ENCODE measurements at places on chromosomes 2 and 18. TPM values are rescaled to one million over a fixed set of nuclear protein-coding genes. Genes with fewer than 3 reads are reported as not detected.

DNA sequence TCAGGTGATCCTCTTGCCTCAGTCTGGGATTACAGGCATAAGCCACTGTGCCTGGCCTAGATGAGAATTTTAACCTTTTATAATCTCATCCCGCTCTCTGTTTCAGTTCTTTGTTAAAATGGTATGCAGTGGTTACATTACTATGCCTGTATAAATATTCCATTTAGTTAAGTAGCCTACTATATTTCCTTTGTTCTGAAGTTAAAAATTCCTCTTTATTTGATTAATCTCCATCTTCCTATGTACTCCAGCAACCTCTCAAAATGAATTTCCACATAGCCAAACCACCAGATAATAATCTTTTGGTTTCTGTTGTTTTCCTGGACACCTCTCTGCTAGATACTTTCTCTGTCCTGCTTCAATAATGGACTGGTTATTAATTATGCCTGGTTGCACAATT is 15.8 kb downstream of the RAB10 start:
- no peak for DNase-seq

DNA sequence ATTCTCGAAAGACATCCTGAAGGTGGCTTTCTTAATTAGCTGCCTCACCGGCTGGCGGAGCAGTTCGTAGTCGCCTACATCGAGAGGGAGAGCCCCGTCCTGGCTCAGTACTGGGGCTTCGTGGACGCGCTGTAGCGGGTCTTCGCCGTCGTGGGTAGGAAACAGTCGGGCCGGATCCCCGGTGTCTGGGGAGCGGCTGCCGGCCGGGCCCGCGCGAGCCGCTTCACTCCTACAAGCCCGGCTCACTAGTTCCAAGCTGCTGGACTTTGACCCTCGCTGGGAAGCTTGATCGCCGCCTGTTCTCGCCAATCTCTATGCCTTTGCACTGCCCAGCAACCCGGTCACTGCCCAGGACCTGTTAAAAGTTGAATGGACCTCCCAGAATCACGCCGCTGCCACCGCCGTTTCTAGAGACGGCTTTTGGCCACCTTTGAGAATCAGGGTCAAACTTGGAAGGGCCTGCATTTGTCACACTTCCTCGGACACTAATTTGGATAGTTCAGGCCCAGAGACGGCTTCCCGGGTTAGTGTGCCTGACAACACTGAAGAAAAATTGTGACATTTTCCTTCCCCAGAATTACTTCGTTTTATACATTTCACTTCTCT is 41.4 kb upstream of the AKAIN1 start:
- DNase-seq: peak; percentile 44

DNA sequence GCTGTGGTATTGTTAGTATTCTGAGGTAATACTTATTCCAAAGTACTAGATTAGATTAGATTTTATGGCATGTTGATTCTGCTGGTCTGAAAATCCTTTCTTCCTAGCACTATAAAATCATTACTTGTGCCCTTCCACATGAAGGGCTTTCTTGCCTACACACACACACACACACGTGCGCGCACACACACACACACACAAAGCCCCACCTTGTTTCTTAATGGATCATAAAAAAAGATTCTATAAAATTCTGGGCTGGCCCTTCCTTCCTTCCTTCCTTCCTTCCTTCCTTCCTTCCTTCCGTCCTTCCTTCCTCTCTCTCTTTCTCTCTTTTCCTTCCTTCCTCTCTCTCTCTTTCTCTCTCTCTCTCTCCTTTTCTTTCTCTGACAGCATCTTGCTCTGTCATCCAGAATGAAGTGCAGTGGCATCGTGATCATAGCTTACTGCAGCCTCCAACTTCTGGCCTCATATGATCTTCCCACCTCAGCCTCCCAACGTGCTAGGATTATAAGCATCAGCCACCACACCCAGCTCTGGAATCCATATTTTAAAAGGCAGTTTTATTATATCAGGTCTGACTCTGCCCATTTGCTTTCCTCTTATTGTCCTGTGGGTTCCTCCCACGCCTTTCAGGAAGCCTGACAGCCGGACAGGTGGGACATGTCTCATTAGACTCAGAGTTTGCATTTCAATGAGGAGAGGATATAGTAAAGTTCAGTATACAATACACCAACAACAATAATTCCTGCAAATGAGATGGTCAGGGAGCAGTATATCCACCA is 321.1 kb downstream of the PIK3C3 start:
- no peak for DNase-seq

The SP140L gene
- total RNA-seq: 4.1 TPM

The CYP27C1 gene
- 0.20 TPM for total RNA-seq

GRCh38 chr2:203625701-203626100 is 80.7 kb upstream of the CD28 start:
- no peak for DNase-seq

The SCN9A gene
- 0.92 TPM for total RNA-seq

The BCL2 gene
- 18.3 TPM for total RNA-seq

The CRYBA2 gene
- not detected for total RNA-seq

DNA sequence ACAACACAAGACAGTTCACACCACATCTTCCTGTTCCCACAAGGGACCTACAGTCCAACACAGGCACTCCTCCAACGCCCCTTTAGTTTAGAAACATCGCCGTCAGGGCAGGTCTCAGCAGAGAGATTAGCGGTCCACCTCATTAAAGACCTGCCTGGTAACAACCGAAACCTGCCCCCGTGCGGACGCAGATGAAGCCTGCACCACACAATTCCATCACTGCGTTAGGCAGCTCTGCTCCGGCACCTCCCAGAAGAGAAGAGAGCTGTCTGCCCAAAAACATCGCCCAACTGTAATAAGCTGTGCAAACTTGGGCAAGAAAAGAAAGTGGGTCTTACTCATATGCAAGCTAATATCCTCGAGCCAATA is 32.7 kb downstream of the ZNF516 start:
- no peak for DNase-seq

DNA sequence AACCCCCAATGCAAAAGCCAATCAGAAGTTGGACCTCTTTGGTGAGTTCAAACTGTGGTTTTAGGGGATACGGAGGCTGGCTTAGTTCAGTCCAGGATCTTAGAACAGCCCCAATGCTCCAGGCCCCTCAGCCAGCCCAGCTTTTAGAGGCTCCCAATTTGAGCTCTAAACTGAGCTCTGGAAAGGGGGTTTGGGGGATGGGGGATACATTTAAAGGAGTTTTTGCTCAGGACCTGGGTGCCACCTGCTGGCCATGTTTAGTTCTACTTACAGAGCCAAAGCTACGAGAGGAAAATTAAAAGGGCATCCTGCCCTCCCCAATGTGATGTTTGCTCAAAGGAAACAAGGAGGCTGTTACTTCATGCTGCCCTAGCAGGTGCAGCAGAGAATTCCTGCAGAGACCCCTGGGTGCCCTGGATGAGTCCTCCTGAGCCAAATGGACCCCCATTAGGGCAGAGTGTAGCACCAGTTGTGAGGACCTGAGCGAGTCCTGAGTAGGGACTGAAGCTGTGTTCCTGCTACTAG is 15.9 kb upstream of the TMEM214 start:
- no peak for DNase-seq

DNA sequence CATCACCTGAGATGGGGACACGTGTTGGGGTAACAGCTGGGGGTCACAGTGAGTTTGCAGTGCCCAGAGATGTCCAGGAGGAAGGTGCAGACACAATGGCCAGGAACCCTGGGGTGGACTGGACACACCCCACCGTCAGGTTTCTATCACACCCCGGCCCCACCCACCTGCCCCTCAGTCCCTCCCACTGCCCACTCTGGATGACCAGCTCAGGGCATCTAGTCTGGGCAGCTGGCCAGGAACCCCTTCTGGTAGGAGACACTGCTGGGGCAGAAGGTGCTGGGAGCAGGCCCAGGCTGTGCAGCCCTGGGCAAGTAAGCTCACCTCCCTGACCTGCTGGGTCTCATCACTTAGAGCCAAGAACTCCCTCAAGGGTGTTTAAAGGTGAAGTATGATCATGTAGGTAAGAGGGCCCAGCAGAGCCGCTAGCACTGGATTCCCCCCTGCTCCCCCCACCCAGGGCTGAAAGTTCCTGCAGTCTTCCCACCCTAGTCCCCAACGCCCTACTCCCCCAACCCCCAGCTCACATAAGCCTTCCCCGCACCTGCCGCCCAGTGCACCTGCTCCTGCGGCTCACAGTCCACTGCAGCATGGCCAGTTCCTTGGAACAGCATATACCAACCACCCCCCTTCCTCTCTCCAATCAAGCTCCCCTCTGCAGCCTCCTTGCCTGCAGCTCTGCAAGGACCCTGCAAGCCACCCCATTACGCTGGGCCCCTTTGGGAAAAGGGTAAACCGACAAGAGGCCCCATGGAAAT is 17.3 kb downstream of the BIN1 start:
- no peak for DNase-seq

GRCh38 chr2:85954590-85955458 is 66.0 kb upstream of the ST3GAL5 start:
- DNase-seq: no peak

The MARCO gene
- total RNA-seq: 2.2 TPM

DNA sequence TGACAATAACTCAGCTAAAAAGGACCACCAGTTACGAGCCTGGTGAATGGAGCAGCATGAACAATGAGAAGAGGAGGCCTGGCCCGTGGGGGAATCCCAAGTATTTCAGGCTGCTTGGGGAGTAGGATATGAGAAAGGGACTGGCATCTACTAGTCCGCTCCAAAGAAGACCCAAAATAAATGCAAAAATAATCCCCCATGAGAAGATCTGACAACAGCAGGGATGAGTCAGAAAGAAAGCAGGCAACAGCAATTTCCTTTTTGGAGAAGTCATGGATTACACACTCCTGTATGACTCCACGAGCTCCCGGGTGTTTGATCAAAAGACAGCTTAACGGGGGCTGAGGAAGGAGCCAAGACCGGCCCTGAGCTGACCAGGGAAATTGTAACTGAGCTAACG is 111.4 kb downstream of the SOX11 start:
- DNase-seq: no peak

DNA sequence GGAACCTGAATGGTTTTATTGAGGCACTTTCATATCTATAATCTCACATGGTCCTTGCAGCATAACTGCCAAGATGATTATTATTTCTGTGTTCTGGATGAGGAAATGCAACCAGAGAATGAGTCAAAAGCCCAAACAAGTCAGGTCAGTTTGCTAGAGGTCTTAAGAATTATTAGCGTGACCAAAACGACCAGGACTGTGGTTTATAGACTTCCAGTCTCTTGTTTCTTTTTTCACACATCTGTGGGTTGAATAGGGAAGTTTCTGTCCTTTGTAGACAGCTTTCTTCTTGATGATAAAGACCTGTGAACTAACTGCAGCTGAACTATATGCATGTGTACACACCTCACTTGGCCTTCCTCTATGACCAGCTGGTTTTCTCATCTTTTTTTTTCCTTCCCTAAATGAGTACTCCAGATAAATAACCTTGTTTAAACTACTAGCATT is 13.9 kb downstream of the ADAM23 start:
- no peak for DNase-seq

The TSPYL6 gene
- total RNA-seq: 0.07 TPM

DNA sequence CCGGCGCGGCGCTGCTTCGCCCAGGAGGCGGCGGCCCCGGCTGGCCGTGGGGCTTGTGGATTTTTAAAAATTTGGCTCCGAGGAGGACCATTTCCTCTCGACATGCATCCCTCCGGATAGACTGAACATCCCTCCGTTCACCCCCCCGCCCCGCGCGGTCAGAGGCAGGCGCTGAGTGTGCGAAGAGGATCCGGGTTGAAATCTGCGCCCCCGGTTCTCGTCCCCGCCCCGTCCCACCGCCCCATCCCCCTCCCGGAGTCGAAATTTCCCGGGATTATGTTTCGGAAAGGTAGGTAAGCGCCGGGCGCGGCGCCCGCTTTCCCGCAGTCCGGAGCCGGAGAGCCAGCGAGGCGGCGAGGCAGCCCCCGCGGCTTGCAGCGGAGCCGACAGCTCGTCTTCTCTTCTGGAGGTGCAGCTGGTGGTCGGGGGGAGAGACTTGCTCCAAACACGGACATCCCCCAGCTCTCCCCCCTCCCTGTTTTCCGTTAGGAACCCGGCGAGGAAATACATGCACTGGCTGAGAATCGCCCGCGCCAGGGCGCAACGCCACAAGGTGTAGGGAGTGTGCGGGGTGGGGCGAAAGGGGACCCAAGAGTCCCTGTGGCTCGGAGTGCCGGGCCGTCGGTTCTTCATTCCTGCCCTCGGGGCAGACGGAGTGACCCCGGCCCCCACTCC is at the start of gene PRKCE:
Gene PRKCE, plus strand, starts transcription at position 261 of the 675 bp plus-strand sequence.
- DNase-seq: peak; percentile 74

The FER1L5 gene
- 0.04 TPM for total RNA-seq

- DNase-seq: no peak
Observed at GRCh38 chr2:27305516-27305915, 2.7 kb downstream of the UCN start.

- DNase-seq: no peak
Observed at GRCh38 chr2:68282811-68283418, 30.6 kb upstream of the PPP3R1 start.

DNA sequence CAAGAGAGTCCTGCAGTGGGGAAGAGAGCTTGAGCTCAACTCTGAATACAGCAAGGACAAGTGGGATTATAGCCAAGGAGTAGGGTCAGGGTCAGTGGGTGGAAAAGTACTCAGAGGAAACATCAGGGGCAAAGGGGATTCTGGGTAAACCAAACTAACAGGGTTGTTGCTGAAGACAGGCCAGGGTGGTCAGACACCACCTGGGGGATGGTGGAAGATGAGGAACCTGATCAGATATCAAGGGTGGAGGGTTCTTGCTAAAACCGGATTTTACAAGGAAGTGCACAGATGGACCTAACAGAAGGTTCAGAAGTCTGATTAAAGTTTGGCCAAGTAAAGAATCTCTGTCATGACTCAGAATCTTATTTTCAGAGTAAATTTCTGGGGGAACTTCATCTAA is 16.5 kb downstream of the OSBPL1A start:
- DNase-seq: no peak

DNA sequence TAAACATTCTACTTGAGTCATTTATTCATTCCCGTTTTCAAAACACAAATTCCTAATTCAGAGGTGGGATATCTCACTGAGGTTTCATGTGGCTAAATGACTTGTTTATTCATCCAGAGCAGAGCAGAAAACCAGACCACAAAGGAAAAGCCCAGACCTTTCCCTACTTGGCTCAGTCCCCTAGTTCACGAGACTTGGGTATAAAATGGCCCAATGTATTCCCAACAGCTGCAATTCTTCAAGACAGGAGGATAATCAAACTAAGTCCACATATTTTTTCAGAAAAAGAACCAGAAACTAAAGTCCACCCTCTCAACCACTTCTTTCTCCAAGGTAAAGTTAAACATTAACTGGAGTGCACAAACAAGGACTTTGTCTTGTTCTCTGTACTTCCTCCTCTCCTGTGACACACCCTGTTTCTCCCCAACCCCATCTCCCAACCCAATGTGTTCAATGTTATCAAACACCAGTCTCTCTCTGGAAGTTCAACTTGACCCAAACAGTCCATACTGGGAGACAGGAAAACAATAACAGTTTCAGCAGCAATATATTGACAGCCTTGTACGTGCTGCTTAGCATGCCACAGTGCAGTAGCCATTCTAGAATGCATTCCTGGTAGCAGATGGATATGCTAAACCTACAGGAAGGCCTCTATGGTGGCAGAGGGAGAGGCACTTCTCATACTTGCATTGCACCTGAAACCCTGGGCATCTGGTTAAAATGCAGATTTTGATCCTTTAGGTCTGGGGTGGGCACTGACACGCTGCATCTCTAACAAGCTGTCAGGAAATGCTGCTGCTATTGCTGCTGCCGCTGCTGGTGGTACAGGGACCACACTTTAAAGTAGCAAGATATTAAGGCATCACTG is 110.7 kb downstream of the INO80D start:
- no peak for DNase-seq
